ENCODE measurements at places on chromosomes 3 and 15.

DNA sequence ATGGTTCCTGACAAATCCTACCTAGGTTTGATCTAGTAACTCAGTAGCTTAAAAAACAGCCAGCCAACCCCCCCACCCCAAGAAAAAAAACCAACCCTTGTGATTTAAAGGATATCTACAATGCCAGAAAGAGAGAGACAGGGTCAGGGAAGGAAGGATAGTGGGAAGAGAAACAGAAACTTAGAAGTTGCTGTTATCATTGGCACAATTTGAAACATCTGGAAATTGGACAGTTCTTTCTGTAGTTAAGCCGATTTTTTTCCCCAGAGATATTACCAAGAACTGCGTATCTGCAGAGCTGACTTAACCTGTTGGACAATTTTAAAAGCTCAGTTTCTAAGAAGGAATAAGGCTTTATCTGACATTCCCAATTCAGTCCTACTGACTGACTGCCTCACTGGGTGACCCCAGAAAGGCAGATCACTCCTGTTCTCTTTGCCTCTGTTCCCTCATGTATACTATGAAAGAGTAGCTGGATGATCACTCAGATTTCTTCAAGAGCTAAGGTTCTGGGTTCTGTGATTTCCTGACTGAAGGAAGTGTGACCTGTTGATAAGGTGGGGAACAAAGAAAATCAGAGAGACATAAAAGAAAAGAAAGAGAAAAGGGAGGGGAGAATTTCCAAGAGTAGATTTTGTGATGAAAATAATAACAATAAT lies 128.3 kb downstream of the MAP2K5 start:
- no peak for DNase-seq

- DNase-seq, result no peak
These were observed 15.4 kb downstream of the COMMD2 start for GRCh38 chr3:149736953-149737205.

- no peak for DNase-seq
These were observed 23.6 kb downstream of the ZBTB38 start for GRCh38 chr3:141391991-141392316.

GRCh38 chr3:157120071-157120892 lies 39.7 kb downstream of the CCNL1 start:
- DNase-seq, result no peak

- DNase-seq, result no peak
These were observed 129.1 kb upstream of the RAP2B start for GRCh38 chr3:153032891-153033290.

GRCh38 chr3:10561946-10562560 lies 56.7 kb upstream of the ATP2B2 start:
- DNase-seq, result no peak

GRCh38 chr3:76345878-76346277 lies 560.5 kb upstream of the ZNF717 start:
- no peak for DNase-seq

DNA sequence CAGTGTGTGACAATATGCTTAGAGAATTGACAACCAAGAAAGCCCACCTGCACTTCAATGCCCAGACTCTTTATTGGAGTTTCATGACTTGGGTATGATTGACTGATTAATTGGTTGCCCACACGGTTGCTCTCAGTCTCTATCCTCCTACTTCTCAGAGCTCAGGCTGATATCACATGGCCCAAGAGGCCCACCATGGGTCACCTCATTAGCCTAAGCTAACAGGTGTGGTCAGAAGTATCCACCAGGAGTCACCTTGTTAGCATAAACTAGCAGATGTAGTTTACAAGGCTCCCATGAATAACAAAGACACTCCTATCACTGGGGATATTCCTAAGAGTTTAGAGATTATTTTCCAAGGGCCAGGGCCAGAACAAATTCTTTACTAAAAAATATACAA lies 120.2 kb upstream of the MBNL1 start:
- no peak for DNase-seq

GRCh38 chr3:155944081-155944480 lies 73.6 kb downstream of the GMPS start:
- no peak for DNase-seq

DNA sequence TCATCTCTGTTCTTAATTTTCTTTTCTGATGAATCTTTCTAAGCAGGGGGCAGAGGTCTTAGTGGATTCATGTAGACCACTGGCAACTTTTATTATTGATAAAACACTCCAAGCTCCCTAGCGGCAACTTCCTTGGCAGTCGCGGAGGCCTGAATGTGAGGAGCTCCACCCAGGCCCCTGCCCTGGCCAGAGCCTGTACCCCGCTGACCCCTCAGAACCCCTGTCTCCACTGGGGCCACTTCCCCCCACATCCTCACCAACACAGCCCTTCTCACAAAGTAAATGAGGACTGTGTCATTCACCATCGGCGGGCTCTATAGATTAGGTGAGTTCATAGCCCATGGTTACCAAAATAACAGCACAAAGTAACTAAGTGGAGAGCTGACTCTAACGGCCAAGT lies 111.6 kb downstream of the TPRA1 start:
- no peak for DNase-seq

DNA sequence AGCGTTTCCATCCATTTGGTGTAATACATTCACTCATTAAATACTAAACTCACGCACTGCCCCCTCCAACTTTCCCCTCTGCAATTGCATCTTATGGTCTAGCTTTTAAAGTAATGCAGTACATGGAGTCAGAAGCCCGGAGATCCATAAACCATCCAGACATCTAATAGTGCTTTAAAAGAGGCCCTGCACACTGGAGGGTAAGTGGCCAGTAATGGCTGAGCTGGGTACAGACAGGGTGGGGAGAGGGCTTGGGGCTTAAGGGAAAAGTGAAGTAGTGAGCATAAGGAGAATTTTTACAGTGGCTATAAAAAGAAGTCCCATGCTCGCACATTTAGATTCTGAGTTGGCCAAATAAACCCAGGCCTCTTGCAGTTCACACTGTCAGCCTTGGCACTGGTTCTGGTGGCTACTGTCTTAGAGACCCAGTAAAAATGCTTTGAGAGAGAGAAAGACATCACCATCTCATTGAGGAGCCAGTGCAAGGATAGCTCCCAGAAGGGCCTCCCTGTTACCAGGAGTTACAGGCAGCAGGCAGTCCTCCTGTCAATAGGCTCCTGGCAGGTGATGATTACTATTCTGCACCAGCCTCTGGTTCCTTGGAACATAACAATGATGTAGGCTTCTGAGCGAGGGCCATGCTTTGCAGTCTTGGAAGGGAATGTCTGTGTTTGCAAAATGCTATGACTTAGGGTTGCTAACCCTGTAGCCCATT lies 112.6 kb upstream of the NEO1 start:
- no peak for DNase-seq

DNA sequence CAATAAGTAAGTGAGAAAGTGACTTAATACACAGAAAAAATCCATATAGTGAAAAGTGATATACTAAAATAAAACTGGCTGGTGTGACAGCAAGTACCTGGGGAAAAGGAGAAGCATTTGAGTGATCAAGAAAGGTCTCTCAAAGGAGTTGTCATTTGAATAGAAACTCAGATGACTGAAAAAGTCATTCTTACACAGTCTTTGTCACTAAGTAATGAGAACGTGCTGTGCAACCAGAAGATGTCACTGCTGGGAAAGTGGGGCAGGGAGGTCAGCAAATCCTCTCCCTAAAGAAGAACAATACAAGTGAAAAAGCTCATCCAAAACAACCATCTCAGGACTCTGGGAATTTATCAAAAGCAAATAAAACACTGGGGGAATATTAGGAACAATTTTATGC lies 317.5 kb upstream of the TRIM42 start:
- no peak for DNase-seq

- no peak for DNase-seq
These were observed 26.4 kb downstream of the CBLB start for GRCh38 chr3:105842449-105842848.

DNA sequence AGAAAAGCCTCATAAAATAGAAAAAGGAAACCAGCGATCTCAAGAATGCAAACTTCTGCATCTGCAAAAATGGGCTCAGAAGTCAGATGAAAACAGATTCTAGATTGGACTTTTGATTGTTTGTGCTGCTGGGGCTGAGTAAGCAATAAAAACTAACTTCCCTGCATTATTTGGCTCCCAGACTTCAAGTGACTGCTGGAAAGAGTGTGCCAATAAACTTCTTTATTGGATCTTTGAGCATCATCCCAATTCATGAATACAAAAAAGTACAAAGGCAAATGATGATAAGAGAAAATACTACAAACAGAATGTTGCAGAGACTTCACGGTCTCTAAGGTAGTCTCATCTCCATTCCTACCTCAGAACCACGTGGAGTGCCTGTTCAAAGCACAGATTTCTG lies 97.9 kb downstream of the FGF12 start:
- DNase-seq, result no peak

DNA sequence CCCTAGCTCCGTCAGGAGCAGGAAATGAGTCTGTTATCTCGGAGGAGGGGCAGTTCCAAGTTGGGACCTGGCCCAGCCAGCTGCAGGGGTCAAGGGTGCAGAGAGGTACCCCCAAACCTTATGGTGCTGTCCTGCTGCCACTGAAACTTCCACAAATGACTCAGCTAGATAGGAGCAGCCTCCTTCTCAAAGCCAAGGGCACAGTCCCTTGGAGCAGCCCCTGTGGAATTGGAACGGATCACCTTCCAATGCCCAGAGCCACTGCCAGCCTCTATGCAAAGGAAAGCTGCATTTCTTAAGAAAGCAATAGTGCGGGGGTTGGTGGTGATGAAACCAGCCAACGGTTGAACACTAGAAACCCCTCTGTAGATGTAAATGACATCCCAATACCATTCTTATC lies 19.6 kb upstream of the LRRK1 start:
- no peak for DNase-seq

GRCh38 chr15:92076541-92076940 lies 223.0 kb downstream of the SLCO3A1 start:
- no peak for DNase-seq

GRCh38 chr15:64398575-64398974 lies 10.9 kb downstream of the TRIP4 start:
- no peak for DNase-seq

DNA sequence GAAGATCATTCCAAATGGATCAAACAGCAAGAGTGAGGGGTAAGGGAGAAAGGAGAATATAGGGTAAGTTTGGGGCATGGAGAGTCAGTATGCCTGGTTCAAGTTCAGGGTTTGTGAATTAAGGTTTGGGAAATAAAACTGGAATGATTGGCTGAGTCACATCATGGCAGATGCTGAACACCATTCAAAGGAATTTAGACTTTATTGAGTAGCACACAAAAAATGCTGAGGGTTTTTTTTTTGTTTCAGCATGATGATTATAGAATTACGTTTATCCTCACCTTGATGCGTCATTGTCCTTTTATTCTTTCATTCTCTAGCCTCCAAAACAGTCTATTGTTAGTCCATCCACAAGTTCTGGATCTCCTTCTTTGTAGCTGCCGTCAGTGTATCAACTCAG lies 220.0 kb upstream of the UMPS start:
- no peak for DNase-seq

DNA sequence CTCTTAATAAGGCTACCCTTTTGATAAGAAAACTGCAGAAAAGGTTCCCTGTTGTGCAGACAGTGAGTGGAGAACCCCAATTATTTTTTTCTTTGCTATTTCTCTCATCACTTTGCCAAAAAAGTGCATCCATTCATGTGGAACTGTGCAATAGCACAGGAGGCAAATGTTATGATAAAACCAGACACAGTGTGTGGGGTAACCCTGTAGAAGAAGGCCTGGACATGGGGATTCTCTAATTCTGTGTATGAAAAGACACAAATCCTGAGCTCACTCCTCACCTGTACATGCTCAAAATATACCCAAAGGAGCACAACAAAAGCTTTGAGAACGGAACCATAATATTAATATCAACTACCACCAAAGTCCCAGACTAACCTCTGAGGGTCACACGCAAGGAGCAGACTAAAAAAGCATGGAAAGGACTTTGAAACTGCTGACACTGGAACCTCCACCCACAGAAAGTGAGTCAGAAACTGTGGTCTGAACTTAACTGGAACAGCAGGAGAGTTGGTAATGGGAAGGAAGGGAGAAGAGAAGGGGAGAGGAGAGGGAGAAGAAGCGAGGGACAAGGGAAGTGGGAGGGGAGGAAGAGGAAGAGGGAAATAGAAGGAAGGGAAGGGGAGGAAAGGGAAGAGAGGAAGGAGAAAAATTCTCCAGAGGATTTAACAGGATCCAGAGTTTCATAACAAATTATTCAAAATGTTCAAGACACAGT lies 299.9 kb downstream of the TBC1D5 start:
- DNase-seq, result no peak

DNA sequence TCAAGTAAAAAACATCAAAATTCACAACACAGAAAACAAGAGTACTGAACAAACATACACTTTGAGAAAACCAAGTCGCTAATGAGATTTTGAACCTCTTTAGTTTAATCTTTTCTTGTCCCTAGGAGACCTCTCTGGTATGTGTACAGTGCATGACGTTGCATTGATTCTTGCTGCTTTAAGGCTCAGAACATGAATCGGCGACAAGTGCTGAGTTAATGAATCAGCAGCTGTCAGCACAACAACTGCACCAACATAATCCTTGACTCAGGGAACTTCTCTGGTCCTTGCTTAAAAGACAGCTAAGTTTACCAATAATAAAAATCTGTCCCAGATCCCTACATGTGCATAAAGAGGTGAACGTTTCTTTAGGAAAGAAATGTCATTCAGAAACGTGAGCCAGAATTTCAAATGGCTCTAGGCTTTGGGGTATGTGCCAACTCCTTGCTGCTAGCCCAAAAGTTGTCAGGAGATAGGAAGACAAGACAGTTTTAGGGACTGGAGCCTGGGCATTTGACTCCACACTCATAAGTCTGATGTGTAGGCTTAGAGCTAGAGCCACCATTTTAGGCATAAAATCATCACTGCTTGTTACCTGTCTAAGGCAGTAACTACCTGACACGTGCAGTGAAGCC lies 86.9 kb downstream of the IL5RA start:
- DNase-seq, result no peak

GRCh38 chr3:149619136-149619535 lies 38.7 kb downstream of the WWTR1 start:
- DNase-seq, result no peak

DNA sequence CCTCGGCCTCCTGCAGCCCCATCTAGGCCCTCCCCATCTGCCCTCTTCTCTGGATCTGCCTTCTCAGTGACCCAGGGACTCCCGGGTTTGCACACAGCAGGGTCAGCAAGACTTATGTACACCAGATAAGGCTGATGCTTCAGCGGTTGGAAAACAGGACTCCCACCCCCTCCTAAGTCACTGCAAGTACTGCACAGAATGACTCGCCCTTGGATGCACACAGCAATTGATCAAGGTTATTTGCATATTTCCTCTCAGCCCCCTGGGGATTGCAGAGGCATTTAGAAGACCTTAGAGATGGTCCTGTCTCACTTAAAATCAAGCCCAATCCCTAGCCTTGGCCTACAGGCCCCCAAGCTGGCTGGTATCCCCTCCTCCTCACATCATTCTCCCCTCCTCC lies 8.9 kb downstream of the ACAN start:
- no peak for DNase-seq

DNA sequence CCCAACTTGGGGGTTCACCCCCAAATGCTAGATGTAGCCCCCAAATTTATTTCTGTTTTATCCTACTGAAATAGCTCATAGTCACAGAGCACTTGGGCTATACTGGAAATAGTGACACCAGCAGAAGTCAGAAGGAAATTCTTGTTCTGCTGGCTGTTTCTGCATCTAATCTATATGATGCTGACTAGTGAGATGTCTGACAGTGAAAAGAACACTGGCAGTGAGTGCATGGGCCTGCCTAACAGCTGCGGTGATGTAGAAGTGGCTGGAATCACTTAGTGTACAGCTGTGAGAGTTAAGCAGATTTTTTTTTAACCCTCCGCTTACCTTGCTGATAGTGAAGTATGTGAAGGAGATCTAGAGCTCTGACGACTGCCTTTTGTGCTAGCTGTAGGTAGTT lies 14.0 kb downstream of the TTC14 start:
- no peak for DNase-seq
